ENCODE measurements at places on chromosomes 13 and 19.

DNA sequence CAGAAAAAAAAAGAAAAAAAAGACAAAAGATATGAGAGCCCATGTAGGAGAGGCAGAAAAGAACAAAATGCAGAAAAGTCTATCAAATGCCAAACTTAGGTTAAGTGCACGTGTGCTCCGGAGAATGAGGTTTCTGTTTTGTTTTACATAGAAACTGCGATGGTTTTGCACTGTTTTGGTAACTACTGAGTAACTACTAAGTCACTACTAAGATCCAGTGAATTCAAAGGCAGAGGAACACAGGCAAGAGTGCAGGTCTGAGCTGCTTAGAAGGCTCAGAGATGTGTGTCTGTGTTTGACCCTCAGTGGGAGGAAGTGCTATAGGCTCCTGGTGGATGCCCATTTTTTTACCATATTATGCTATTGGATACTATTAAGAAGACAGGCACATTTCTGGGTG, 299.3 kb downstream of the NDFIP2 start:
- DNase-seq = no peak

DNA sequence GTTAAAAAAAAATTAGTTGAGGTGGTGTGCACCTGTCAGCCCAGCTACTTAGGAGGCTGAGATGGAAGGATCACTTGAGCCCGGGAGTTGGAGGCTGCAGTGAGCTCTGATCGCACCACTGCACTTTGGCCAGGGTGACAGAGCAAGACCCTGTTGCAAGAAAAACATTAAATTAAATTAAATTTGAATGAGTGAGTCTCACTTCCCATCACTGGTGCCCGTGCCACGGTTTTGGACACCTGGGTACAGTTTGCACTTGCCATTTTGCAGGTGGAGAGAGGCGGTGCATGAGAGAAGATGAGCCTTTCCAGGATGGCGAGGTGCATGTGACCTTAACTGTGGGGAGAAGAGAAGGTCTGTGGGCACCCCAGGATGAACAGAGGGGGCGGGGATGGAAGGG, 60.3 kb upstream of the ZNF536 start:
- no peak for DNase-seq

- peak; percentile 67 for DNase-seq
These were observed 2.3 kb downstream of the TULP2 start for GRCh38 chr19:48896191-48896720.

GRCh38 chr13:103957939-103958338, 891.7 kb upstream of the SLC10A2 start:
- DNase-seq = no peak

DNA sequence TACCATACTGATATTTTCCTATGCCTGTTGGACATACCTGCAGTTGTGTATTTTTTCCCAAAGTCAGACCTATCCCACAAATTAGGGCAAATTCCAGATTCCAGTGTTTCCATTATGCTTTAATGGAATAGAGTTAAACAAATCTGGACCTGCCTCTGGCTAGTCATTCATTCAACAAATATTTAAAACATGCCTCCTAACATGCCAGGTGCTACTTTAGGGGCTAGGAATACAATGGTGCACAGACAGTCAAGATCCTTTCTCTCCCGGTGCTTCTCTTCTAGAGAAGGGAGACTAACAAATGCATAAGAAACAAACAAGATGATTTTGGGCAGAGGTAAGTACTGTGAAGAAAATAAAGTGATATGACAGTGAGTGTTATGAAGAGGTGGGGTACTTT, 7.5 kb upstream of the WDFY2 start:
- no peak for DNase-seq

DNA sequence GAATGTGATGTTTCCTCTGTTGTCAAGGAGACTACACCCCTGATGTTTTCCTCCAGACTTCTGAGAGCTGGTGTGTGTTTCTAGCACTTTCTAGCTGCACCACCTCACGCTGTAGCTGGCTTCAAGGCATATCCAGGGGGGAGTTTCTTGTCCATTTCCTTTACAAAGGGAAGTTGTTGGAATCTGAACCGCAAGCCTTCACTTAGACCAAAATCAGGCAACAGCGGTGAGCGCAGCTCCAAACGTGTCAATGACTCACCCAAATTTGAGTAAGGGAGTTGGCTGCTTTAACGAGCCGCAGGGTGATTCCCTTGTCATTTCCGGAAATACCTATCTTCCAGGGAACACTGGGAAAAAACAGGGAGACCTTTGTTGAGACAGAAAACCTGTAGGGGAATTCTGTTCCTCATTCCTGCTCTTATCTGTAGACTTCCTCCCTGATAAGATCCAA, 2.5 kb downstream of the LDLR start:
- DNase-seq = peak; percentile 71

DNA sequence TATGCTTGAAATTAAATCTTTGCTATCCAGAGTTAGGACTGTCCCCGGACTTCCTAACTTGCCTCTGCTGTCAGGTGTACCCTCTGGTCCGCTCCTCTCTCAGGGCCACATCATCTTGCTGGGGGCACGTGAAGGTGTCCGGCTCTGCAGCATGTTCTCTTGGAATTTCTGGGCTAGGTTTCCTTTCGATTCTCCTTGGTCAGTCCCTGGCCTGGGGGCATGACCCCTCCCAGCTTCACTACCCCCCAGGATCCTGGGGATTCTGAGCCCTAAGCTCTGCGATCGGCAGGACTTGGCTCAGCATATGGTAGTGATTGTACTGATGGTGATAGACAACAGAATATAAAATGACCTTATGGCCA, 5.1 kb upstream of the GPI start:
- DNase-seq = no peak

GRCh38 chr13:49693191-49693733, 2.0 kb upstream of the EBPL start:
- no peak for DNase-seq

- DNase-seq = no peak
These were observed 143.9 kb downstream of the ZNF536 start for GRCh38 chr19:30516111-30516510.
